SW 1271 (cell line): ENCODE measurements at places on chromosomes 2 and 18.

GRCh38 chr18:2970772-2971659 lies 41.9 kb downstream of the LPIN2 start:
- no peak for DNase-seq

GRCh38 chr2:38605298-38605830 lies 2.6 kb upstream of the HNRNPLL start:
- DNase-seq, result no peak

GRCh38 chr2:43418680-43419079 lies 177.2 kb downstream of the THADA start:
- no peak for DNase-seq

GRCh38 chr2:170313992-170314348 lies 136.0 kb downstream of the MYO3B start:
- DNase-seq, result no peak

- no peak for DNase-seq
These were observed 50.7 kb downstream of the SLC14A2 start for GRCh38 chr18:45666006-45666405.

- DNase-seq, result no peak
These were observed 1693.4 kb upstream of the SLC39A10 start for GRCh38 chr2:193963472-193964119.
